ENCODE measurements at places on chromosomes 12 and 14.

- DNase-seq = no peak
Observed at GRCh38 chr14:89155491-89155890, 261.5 kb downstream of the FOXN3 start.

DNA sequence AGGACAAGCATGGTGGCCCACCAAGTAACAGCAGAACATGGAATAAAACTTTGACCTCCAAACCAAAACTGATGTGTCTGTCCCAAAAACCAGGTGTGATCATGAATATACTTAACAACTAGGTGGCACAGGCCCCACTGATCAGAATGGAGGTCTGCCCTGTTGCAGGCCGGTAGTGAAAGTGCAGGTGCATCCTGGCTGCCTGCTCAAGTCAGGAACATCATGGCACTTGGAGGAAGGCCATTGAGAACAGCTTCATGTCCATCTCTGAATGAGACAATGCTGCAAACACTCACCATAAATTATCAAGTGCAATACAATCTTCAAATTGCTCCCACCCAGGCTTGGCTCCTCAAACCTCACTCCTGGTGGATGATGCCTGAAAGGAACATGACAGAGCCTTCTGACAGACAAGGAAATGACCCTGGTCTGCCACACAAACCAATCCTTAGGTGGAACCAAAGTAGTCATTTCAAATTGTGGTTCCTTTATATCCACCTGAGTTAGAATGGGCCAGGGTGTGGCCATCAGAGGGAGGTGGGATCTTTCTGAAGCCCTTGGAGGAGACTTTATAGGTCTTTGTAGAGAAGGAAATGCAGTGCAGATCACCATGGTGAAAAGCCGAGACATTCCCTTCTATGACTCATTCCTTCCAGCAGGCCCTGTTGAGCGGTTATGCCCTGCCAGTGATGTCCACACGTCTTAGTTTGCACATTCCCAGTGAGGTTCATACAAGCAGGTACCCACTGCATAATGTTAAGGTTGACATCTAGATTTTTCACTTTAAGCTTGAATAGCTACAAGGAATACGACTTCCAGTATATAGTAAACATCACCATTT is 36.0 kb downstream of the EGLN3 start:
- DNase-seq = no peak

DNA sequence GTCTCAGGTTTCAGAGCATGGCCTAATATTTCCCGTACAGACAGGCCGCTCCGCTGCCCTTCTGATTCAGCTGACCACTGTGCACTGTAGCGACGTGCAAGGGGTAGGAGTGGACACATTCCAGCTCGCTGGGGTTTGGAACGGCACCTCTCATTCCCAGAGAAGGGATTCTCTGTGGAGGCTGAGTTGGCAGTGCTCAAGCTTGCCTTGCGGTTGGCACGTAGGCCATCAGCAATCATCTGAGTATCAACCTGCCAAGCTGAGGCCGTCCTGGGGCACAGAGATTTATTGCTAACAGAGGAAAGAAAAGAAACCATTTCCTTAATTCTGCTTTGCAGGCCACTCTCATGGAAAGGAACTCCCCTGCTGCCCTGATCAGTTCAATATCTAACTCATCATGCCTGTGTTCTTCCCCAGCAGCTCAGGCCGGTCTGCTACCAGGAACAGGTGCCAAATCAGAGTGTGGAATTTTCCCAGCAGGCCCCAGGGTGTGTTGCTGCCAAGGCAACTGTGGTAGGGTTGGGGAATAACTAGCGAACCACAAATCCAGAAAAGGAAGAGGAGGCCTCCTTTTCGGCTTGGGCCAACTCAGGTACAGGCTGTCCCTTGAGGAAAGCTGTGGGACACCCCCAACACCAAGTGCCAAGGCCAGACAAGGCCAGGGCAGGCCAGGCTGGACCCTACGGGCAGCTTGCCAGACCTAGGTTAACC is 92.5 kb downstream of the SSPN start:
- peak; percentile 68 for DNase-seq

DNA sequence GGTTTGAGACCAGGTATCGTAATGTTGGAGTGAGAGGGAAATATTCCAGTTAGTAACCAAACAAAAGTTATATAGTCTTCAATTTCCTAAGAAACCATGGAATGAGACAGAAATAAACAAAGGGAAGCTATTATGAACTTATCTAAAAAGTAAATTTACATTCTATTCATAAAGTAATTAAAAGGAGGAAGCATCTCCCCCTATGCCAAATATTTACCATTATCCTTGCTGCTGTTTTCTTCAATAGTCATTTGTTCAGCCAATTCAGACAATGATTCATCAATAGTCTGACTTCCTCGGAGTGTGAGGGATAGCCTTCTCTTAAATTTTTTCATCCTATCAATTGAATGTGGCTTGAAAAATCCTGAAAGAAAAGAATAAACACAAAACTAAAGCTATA is 65.7 kb downstream of the CDK17 start:
- DNase-seq = no peak

GRCh38 chr12:33450480-33450879 is 10.9 kb upstream of the SYT10 start:
- no peak for DNase-seq
